Activated CD4-positive, CD25-positive, alpha-beta regulatory T cell treated with anti-CD3 and anti-CD28 coated beads, Interleukin-2, amount 50 U/mL, for 72 hours (primary cell): ENCODE measurements at places on chromosomes 7 and 10.

DNA sequence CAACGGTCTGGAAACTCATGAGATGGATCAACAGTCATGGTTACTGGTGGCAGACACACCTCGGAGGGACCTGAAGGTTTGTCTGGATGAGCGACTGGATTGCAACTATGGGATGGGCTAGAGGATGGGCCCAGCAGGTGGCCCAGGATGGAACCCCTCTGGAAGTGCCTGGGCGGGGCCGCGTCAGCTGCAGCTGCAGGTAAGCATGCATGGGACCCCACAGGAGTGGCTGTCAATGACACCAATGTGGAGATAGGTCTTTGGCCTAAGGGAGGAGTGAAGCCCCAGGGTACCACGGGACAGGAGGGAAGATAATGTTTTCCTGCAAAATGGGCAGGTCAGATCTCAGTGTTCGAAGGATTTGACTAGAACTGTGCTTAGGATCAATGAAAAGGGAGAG is 103.4 kb downstream of the LANCL2 start:
- DNase-seq, result no peak

GRCh38 chr10:71004176-71005075 is 116.1 kb upstream of the PCBD1 start:
- no peak for DNase-seq

- DNase-seq, result no peak
Observed at GRCh38 chr10:107546284-107546683, 381.8 kb upstream of the SORCS1 start.

DNA sequence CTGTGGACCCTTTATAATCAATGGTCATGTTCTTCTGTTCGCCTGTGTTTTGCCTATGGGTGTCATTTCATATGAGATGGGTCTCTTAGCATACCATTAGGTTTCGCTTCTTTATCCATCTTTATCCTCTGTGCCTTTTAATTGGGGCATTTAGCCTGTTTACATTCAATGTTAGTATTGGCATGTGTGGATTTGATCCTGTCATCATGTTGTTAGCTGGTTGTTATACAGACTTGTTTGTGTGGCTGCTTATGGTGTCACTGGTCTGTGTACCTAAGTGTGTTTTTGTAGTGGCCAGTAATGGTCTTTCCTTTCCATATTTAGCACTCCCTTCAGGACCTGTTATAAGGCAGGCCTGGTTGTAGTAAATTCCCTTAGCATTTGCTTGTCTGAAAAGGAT is 90.3 kb downstream of the MYO3A start:
- no peak for DNase-seq

DNA sequence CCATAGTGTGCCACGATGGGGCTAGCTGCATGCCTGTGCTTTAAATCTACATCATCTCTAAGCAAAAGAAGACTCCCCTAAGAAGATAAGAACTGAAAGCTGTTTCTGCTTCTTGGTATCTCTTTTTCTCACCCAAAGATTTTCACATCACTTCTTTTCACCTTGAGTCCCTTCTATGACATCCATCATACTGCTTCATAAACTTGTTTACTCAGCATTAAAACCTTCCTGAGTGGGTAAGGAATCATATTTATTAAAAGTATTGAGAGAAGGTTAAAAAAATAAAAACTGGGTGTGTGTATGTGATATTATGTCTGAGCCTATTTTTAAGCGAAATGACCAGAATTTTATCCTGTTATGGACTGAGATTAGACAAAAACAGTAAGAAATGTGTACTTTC is 150.3 kb downstream of the HPSE2 start:
- DNase-seq, result no peak

DNA sequence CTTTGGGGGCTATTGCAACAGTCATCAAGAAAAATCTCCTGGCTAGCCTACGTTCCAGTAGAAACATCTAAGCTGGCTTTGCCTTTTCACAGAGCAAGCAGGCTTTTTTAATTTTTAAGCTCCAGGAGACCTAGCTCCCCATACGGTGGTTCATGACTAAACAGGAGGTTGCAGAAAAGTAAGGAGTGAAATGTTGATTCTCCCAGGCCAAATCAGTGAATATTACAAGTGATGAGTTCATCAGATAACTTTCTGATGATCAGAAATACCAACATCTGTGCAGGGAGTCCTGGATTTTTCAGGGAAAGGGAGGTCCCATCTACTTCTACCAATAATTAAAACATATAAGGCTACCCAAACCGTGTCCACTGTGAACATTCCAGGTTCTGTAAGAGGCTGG is 477.3 kb upstream of the CELF2 start:
- DNase-seq, result no peak
